ENCODE measurements at places on chromosomes 13 and 19.

GRCh38 chr13:68007576-68007975 lies 777.4 kb upstream of the PCDH9 start:
- no peak for DNase-seq

DNA sequence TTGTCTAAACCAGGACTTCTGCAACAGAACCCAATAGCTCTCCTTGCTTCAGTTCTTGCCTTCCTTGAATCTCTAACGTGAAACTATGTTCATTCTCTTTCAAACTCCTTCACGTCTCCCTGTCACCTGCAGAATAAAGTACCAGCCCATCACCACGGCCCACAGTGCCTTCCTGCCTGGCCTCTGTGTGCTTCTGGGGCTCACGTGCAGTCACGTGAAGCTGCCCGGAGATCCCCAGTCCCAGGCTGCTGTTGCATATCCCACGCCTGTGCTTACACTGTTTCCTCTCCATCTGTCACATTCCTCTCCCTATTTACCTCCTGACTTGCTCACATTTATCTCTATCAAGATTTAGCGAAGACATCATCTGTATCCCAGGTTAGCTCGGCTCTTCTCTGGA lies 102.8 kb downstream of the STARD13 start:
- DNase-seq = no peak

GRCh38 chr19:13629687-13630357 lies 123.5 kb upstream of the CACNA1A start:
- peak; percentile 39 for DNase-seq

DNA sequence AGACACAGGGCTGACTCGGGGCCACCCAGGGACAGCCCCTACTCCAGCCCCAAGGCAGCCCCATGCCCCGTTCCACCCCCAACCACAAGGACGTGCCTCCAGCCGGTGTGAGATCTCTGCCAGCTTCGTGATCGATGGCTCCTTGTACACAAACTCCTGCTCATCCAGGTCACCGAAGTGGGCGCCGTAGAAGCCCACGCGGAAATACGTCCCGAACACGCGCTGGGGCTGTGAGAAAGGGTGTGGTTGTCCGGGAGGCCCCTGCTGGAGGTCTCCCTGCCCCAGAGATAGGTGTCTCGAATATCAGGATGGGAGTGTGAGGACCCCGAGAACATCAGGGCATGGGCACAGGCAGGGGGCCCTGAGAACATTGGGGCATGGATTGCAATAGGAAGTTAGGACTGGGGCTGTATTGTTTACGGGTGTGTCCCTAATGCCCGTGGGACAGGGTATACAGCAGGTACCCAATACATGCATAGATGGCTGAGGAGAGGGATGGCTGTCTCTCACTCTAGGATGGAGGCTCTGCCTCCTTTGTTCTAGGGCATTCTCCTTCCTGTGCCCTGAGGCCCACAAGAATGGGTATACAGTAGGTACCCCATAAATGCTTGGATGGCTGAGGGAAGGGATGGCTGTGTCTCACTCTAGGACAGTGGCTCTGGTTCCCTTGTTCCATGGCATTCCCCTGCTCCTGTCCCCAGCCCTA lies 5.3 kb upstream of the KANK2 start:
- no peak for DNase-seq

- no peak for DNase-seq
Measured at GRCh38 chr13:77374786-77375185, 47.9 kb upstream of the MYCBP2 start.
